ENCODE measurements at places on chromosomes 2 and 18.

DNA sequence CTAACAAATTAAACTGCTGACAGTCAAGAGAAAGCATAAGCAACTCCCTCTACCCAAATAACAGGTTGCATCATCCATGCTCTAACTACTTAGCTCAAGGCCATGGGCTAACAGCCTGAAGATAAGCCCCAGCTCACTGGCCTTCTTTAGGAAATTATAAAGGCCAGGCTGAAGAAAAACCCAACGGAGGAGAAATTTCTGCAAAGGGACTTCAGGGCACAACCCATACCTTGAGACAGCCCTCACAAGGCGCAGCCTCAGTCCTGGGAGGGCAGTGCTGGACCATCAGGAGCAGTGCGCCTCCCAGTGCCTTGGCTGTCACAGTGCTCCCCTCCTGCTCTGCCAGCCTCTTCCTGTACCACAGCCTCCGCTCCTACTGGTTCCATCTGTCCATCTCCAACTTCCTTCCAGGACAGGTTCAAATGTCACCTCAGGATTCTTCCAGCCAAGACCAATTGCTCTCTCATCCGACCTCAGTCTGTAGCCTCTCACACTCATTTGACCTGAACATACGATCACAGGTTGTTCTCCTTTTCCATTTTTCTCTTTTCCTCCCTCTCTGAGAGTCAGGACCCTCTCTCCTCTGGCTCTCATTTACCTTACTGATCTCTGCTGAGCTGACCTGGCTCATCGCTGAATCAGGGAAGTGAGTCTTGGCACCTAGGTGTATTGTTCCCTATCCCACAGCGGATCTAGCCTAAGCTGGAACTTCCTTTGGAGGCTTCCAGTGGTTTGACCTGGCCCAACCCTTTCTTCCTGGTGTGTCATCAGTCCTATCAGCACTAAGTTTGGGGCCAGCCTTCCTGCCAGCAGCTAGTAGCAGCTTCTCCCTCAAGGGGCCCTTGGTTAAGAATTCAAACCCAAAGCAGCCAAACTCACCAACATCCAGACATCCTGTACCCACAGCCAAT, 1.9 kb downstream of the MCFD2 start:
- no peak for DNase-seq

GRCh38 chr2:239930871-239931771, 94.0 kb downstream of the NDUFA10 start:
- no peak for DNase-seq

GRCh38 chr2:60098996-60099395, 454.5 kb downstream of the BCL11A start:
- DNase-seq = no peak

DNA sequence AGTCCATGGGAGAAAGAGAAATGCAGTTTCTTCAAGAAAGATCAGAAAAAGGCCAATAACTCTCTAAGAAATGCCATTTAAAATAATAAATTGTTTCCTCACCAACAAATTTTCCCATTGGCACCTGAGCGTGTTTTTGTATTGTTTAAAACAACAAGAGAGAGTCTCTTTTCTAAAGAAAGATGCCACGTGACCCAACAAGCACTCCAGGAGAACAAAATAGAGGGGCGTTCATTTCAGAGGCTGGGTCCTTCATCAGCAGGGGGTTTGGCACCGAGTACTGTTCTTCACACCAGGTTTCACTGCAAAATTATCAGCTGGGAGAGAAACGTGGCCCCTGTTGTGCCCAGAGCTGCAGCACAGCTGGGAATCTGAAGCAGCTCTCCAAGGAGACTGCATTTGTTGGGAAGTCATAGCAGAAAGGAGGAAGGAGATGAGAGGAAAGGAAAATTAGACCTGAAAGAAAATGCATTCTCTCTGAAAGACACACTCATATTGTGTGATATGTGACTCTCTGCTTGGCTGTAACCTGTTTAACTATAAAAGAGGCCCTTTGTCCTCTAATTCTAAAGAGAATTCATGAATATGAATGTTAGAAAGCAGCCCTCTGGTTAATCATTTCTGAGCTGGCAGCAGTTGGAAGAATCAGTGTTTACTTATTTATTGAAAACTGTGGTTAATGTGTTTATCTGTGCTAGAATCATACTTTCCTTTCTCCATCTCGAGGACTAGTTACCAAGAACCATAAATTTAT, 205.3 kb upstream of the CDH20 start:
- DNase-seq = no peak

DNA sequence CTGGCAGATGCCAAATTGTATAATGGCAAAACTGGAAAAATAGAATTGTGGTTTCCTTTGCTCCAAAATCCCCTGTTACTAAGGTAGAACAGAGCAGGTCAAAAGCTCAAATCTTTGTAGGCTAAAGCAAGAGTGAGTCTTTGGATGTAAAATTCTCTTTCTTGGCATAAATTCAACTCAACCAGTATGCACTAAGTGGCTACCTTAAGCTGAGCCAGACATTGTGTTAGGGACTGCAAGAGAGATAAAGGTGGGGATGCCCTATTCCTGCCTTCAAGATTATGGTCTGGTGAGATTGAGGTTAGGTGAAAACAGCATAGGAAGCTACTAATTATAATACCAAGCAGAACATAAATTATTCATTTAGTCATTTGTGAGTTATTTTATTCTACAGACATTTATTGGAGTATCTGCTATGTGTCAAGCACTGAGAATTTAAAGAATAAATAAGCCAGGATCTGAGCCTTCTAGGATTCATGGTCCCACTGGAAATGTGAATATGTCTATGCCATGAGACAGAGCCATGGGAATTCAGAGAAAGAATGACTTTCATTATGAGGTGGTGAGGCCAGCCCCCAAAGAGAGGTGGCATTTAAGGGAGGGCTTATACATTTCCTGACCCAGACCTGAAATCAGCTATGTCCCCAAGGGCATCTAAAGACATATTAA, 198.0 kb upstream of the NCKAP5 start:
- DNase-seq = no peak

DNA sequence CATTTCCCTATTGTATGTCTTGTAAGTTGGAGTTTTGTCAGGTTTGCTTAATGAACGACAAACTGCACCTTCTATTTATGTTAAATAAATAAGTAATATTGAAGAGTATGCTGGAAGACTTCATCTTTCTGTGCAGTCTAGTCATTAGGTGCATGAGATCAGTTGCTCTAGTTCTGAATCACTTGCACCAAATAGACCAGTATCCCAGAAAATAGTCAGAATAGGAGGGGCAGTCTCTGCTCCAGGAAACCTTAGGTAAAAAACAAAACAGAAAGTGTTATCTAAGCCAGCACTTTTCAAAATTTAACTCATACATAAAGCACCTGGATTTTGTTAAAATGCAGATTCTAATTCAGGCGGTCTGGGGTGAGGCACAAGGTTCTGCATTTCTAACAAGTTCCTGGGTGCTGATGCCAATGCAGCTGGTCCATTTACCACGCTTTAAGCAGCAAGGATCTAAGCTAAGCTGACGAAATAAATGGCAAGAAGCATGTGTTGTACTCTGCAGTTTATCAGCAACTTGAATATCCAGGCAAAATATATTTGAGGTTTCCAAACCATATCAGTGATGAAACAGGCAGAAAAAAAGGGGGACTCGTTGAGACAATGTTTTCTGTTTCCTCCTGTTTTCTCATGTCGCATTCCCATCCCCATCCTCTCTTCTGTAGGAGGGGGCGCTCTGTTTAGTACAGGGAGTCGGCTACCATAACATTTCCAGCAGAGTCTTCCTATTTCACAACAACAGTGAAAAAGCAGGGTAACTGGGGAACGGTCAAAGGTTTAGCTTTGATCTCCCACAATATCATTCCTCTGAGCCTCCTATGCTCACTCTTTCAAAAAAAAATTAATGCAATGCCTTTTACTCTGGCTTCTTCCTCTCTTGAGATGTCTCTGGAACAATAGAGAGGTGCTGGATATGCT, 106.4 kb downstream of the MBD2 start:
- DNase-seq = no peak

- DNase-seq = no peak
Observed at GRCh38 chr2:104952976-104953375, 84.9 kb upstream of the MRPS9 start.

All from CD4-positive, alpha-beta T cell treated with Interleukin-10 for 1 hour (primary cell).